ENCODE measurements at places on chromosomes 12 and 14.

DNA sequence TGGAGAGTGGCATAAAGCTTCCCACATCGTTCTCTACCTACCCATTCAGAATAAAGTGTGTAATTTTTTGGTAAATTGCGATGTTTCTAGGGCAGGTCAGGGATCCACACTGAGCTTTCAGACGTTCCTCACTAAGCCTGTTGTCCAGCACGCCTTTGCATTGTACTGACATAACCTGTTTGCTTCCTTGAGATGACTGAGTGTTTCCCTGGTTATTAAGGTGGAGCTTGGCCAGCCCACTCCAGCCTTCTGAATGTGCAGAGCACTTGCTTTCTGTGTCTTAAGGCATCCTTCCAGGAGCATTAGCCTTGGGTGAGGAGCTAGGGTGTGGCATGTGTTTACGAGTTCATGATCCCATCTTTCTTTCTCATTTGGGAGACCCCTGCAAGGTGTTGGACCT, 96.4 kb downstream of the TMEM260 start:
- no peak for DNase-seq

DNA sequence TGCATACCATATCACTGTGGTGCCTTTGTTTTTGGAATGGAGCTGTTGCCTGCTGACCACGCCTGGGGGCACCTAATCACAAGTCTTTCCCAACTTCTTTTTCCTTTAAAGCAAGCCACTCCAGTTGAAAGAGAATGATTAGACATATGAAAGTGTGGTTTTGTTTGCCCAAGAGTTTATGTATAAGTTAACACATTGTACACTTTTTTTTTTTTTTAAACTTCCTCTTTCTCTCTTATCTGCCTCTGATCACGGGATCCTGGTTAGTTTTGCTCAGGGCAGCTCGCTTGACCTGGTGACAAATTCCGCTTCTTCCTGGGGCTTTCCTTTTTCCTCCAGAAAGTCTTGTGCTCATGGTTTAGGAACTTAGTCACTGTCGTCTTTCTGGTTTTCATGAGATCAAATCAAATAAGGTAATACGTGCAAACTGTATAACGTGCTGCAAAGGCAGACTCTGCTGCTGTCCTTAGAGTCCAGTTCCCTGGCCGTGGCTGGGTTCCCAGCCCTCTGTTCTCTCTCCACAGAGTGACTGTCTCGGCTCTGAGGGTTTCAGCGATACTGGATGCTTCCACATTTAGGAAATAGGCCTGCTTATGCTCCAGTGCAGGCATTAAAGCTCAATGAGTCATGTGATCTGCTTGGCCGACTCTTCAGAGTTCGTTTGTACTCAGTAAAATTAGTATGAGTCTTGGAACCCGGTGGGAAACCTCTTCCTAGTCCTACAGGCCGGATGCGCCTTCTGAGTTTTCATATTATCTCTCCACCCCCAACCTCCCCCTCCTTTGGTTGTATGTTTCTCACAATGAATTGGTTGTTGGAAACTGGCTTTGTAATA, 15.2 kb downstream of the RASSF3 start:
- DNase-seq: peak; percentile 89

DNA sequence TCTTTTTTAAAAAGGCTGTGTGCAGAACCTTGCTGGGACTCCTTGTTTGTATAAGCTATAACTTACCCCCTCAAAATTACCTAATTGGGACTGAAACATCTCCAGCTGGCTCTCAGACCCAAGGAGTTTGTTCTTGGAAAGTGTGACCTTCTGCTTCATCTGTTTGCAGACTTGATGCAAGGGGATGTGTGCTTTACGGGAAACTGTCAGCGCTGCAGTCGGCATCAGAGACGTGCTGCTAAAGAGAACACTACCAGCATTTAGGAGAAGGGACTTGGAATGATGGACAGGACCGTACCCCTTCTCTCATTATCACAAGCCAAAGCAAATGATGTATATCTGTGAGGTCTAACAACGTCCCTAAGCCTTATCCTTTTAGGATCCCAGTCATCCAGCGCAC, 174.2 kb upstream of the PARP11 start:
- DNase-seq: no peak

GRCh38 chr14:95254288-95254687, 65.4 kb downstream of the CLMN start:
- no peak for DNase-seq

DNA sequence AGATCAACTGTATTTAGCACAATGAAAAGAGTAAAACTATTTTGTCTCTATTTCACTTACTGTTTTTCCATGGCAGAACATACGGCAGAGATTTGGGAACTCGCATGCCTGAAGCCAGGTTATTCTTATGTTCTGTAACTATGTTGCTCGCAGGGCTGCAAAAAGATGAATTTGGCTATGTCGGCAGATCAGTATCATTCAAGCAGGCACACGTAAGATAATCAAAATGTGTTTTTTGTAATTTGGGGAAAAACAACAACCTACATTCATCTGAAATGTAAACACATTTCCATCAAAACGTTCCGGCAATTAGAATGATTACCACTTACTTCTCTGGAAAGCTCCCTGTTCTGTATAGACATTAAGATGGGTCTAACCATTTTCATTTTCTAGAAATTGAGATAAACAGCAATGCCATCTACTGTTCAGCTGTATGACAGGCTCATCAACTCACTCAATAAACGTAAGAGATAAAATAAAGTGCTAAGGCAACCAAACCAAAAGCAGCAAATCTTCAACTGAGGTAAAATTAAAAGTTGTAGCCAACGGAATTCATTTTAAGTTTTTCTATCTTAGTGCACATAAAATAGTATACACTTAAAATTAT, 13.0 kb downstream of the GTSF1 start:
- DNase-seq: no peak

- DNase-seq: no peak
Measured at GRCh38 chr14:89616852-89617341, 199.9 kb upstream of the FOXN3 start.

Data from RCC 7860 (cell line).